AG09319 (cell line): ENCODE measurements at places on chromosomes 2 and 18.

DNA sequence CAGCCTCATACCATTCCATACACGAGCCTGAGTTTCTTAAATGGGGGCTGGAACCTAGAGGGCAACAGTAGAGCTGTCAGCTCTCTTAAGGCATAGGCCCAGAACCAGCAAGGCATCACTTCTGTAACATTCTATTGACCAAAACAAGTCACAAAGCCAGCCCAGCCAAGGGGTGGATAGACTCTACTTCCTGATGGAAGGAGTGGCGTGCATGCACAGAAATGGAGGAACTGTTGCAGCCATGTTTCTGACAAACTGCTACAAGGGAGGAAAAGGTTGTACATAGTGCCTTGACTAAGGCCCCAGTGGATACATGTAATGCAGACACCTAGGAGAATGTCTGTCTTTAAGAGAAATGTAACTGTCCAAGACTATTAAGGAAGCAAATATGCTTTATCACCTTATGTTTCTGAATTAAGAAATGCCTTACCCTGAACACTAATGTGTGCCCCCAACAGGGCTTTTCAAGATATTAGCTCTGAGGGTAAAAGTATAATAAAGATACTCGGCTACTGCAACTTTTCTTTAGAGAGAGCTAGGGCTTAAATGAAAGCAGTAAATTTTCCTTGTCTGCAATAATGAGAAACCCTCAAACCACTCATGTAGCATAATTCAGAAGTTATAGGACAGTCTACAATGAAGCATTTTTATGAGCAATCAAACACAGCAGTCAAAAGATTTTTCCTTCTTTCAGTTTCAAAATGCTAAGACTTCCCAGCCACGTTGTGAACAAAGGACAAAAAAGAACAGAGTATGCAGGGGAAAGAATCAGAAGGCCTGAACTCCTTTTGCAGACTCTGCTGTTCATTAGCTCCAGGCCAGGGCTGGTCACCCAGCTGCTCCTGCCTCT is 35.1 kb upstream of the CDC42EP3 start:
- DNase-seq: no peak

DNA sequence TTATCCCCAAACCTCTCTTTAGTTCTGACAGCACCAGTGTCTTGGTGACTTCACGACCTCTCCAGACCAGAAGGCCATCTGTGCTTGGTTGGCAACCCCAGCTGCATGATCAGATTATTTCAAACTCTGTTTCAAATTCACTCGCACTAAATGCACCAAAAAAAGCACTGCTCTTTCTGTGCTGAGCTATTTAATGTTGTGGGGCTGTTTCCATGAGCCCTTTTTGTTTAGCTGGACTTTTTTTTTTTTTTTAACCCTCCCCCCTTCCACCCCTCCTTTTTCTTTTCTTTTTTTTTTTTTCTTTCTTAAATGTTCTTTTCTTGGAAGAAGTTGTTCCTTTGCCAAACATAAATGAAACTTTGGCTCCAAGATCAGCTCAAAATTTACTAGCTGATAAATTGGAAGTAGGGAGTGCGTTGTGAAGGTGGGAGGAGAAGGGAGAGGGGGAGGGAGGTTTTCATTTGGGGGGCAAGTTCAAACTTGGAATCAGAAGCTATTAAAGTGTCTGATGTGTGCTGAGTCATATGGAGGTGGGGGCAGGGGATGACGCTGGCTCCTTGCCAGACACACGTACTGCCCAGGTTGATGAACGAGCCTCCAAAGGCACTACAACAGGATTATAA is 543.0 kb upstream of the TNP1 start:
- DNase-seq: no peak

GRCh38 chr18:54776282-54776977 is 51.8 kb upstream of the RAB27B start:
- DNase-seq: peak; percentile 93

GRCh38 chr18:73942081-73942625 is 205.5 kb downstream of the FBXO15 start:
- no peak for DNase-seq

DNA sequence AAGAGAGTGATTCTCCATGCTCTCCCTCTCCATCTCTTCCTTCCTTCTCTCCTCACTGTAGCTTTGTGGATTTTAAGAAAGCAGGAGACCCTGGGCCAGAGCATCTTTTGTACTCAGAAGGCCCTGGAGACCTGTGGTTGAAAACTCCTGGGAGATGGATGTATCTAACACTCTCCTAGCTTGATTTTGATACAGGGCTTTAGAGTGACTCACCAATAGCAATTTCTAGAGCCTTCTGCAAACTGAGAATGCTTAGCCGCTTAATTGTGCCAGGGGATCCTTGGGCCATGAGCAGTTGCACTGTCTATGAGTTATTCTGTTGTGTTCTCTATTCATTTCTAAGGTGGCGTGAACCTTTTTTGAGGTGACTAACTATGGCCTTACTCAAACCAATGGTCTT is 17.7 kb downstream of the HOXD1 start:
- no peak for DNase-seq
